ENCODE measurements at places on chromosomes 1 and 21. TPM values are rescaled to one million over a fixed set of nuclear protein-coding genes. Genes with fewer than 3 reads are reported as not detected.
A peak's percentile ranks its signal among the peaks of the same experiment; 100 is the strongest.

Gene NVL
- 26.8 TPM for total RNA-seq

Gene GPR25
- total RNA-seq = 0.05 TPM

Gene ANGEL2
- total RNA-seq = 27.5 TPM

Gene ALX3
- total RNA-seq = 0.14 TPM

Gene RLF
- 22.4 TPM for total RNA-seq

Gene S100A7A
- not detected for total RNA-seq

Gene DTL
- 23.4 TPM for total RNA-seq

Gene DUSP12
- 22.6 TPM for total RNA-seq

DNA sequence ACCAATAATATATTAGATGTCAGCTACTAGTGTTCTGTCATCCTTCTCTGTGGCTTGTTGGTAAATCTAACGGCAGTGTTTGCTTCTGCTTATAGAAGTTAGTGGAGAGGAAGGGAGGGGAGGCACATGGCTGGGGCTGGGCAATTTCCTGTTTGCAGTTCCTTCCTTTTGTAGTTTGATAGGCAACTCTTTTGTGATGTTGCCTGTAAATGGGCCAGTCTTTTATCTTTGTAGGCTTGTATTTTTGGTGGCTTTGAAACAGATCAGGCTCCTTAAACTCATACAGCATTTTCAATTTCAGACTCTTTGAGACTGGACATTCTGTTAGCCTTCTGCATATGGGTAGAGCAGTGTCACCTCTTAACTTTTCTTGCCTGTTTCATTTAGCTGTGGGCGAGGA is 48.1 kb downstream of the CDC14A start:
- H3K36me3 ChIP-seq = no peaks in the 10 kb centered on the region
- H3K27ac ChIP-seq = peak overlapping the region; percentile 85
- no peak overlapping the region for H3K4me3 ChIP-seq
- peaks cover 4% of the 10 kb centered on the region for H3K4me1 ChIP-seq

DNA sequence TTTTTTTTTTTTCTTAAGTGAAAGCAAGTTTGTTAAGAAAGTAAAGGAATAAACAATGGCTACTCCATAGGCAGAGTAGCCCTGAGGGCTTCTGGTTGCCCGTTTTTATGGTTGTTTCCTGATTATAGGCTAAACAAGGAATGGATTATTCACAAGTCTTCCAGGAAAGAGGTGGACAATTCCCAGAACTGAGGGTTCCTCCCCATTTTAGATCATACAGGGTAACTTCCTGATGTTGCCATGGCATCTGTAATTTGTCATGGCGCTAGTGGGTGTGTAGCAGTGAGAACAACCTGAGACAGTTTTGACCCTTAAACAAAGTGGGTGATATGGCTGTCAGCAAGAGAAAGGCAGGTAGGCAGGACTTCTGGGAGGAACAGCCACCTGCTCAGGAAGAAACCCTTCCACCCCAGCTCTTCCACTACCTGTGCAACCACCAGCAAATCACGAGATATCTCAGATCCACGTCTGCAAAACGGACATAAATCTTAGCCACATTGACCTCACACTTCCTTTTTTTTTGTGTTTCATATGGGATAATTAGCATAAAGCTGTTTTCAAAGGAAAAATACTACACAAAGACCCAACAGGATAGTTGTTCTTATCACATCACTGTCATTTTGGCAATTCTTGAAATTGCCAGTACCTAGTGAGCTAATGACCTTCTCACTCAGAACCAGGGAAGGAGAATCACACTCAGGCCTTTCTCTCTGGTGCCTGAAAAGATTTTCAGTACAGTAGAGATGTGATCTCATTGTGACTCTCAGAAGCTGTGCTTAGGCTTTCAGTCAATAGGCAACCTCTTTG is 34.8 kb upstream of the DUSP10 start:
- H3K4me3 ChIP-seq = no peak overlapping the region

GRCh38 chr1:231424950-231425805 is 3.1 kb upstream of the EGLN1 start:
- peaks cover 7% of the 10 kb centered on the region for H3K4me1 ChIP-seq
- H3K27me3 ChIP-seq = peaks cover 35% of the 10 kb centered on the region
- H3K36me3 ChIP-seq = no peaks in the 10 kb centered on the region
- no peak overlapping the region for H3K27ac ChIP-seq
- no peak for DNase-seq

- H3K27ac ChIP-seq = no peak overlapping the region
- H3K36me3 ChIP-seq = no peaks in the 10 kb centered on the region
- no peaks in the 10 kb centered on the region for H3K4me1 ChIP-seq
Observed at GRCh38 chr21:20703112-20703767, 295.0 kb upstream of the NCAM2 start.

- no peak for DNase-seq
- peaks cover 37% of the 10 kb centered on the region for H3K4me1 ChIP-seq
- H3K4me3 ChIP-seq = no peak overlapping the region
- H3K36me3 ChIP-seq = peaks cover 14% of the 10 kb centered on the region
Observed at GRCh38 chr1:6030132-6030531, 15.6 kb upstream of the KCNAB2 start.

GRCh38 chr1:171772312-171772711 is 9.1 kb upstream of the METTL13 start:
- H3K27me3 ChIP-seq = no peaks in the 10 kb centered on the region
- H3K36me3 ChIP-seq = no peaks in the 10 kb centered on the region
- H3K27ac ChIP-seq = no peak overlapping the region

DNA sequence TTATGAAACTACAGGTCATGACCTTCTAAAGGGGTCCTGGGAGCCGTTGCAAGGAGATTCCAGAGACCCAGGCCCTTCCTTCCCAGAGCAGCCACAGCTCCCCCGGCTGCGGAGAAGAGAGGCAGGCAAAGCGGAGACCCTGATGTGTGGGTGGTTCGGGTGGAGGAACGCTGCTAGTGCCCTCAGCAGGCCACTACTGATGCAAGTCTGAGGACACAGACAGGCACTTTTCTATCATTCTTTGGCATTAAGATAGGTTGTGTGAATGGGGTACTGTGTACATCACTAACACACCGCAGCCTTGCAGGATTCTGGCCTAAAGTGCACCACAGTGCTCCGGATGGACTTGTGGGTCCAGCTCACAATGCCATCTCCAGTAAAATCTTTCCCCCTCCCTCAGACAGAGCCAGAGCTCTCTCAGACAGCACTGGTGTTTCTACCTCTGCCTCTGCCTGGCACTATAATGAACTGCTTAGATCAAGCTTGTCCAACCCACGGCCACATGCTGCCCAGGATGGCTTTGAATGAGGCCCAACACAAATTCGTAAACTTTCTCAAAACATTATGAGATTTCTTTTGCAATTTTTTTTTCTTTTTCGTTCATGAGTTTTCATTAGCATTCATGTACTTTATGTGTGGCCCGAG is 121.4 kb downstream of the TGFBR3 start:
- no peak overlapping the region for H3K4me3 ChIP-seq
- no peaks in the 10 kb centered on the region for H3K4me1 ChIP-seq
- H3K36me3 ChIP-seq = no peaks in the 10 kb centered on the region
- no peaks in the 10 kb centered on the region for H3K27me3 ChIP-seq
- no peak overlapping the region for H3K27ac ChIP-seq

- H3K36me3 ChIP-seq = no peaks in the 10 kb centered on the region
- no peaks in the 10 kb centered on the region for H3K27me3 ChIP-seq
- peak overlapping the region; percentile 36 for H3K27ac ChIP-seq
- DNase-seq = no peak
- H3K4me3 ChIP-seq = no peak overlapping the region
Observed at GRCh38 chr1:92876351-92876750, 44.5 kb downstream of the RPL5 start.

DNA sequence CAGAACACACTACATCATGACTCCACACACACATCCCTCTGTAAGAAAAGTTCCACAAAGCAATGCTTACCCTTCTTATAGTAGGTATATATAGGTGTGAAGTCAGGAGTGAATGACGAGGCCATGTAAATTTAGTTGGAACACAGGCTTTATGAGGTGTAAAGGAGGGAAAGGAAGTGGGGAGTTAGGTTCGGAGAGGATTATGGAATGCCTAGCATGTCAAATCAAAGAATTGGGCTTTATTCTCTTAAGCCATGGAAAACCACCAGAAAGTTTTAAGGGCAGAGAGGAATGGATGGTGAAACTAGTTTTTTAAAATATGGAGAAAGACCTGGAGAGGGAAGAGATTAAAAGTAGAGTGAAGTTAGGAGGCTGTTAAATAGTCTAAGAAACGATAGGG is 26.3 kb downstream of the TFAP2E start:
- no peaks in the 10 kb centered on the region for H3K27me3 ChIP-seq
- no peak overlapping the region for H3K27ac ChIP-seq
- no peak overlapping the region for H3K4me3 ChIP-seq
- H3K36me3 ChIP-seq = peaks cover 28% of the 10 kb centered on the region
- no peak for DNase-seq
- no peaks in the 10 kb centered on the region for H3K4me1 ChIP-seq

DNA sequence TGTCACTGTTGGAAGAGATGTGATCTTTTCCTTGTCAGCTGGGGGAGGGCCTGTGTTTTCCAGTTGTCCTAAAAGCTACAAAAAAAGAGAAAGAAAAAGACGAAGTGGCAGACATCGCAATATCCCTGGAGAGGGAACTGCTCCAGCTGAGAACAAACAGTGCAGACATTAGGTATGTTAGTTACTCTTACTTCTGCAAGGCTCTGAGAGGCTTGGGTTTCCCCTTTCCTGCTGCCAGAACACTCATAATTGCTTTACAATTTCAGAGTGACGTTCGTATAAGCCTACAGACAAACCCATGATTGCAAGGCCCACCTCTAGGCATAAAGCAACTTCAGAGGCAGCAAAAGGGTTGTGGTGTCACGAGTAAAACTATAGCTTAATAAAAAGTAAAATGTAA is 31.1 kb downstream of the CD160 start:
- DNase-seq = no peak
- H3K4me1 ChIP-seq = no peaks in the 10 kb centered on the region
- H3K27ac ChIP-seq = no peak overlapping the region
- H3K27me3 ChIP-seq = no peaks in the 10 kb centered on the region
- no peak overlapping the region for H3K4me3 ChIP-seq
- H3K36me3 ChIP-seq = peaks cover 48% of the 10 kb centered on the region

DNA sequence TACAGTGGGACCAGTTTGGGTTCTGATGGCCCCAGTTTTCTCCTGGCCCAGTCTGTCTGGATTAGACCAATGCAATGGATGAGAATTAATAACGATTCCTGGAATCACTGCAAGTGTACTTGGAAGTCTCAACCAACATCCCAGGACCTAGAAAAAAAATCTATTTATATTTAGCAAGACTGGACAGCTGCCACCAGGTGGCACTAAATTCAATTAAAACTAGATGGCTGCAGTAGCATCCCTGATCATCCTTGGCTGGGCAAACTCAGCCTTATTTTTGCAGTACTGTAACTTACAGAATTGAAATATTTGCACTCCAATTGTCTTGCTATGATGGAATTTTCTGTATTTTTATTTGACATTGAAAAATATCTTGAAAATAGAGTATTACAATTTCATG is 165.7 kb downstream of the NCAM2 start:
- no peaks in the 10 kb centered on the region for H3K27me3 ChIP-seq
- no peaks in the 10 kb centered on the region for H3K36me3 ChIP-seq
- no peak for DNase-seq
- no peaks in the 10 kb centered on the region for H3K4me1 ChIP-seq
- H3K4me3 ChIP-seq = no peak overlapping the region

DNA sequence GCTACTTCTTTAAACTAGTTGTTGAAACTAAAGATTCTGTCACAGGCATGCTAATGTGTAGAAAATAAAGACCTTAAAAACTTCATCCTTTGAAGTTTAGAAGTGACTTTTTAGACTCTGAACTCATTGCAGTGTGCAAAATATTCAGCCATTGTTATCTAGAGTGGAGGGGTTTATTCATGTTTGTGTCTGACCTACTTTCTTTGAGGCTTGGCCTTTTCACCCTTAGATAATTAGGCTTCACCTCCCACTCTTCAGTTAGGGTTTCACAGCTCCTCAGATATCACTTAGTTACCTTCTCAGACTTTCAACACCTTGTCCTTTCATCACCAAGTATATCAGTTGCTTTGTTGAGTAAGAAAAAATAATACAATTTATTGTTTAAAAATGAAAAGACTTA is 75.9 kb downstream of the IVNS1ABP start:
- DNase-seq = no peak
- H3K4me3 ChIP-seq = no peak overlapping the region
- H3K27me3 ChIP-seq = no peaks in the 10 kb centered on the region
- H3K36me3 ChIP-seq = no peaks in the 10 kb centered on the region
- peaks cover 2% of the 10 kb centered on the region for H3K4me1 ChIP-seq
- no peak overlapping the region for H3K27ac ChIP-seq

DNA sequence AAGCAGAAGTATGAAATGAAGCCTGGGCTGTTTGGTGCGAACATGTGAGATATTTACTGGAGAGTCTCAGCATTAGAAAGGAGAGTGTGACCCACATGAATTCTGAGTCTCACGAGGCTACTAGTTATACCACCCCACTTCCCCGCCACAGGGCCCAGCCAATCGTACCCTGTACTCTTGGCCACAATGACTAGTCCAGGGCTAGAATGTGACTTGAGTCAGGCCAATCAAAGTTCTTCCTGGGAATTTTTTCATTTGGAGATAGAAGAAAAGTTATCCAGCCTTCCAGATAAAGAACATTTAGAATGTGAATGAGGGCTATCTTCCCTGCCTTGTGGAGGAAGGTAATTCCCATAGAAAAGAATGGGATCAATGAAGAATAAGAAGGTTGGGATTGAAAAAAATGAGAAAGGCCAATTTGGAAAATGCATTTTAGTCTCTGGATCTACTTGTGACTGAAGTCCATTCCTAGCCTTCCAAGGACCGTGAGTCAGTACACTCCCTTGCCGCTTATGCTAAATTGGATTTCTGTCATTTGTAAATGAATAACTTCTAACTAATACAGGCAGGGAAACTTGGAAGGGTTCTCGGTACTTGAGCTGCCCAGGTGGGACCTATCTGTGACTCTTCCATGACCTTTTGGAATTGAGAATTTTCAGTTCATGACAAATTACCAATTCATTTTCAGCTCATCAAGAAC is 12.3 kb upstream of the RIMKLA start:
- no peaks in the 10 kb centered on the region for H3K27me3 ChIP-seq
- H3K36me3 ChIP-seq = no peaks in the 10 kb centered on the region
- no peak overlapping the region for H3K4me3 ChIP-seq
- H3K27ac ChIP-seq = no peak overlapping the region
- H3K4me1 ChIP-seq = no peaks in the 10 kb centered on the region

GRCh38 chr1:110348050-110348449 is 8.9 kb downstream of the RBM15 start:
- H3K4me3 ChIP-seq = no peak overlapping the region
- H3K4me1 ChIP-seq = peaks cover 22% of the 10 kb centered on the region
- H3K36me3 ChIP-seq = peaks cover 14% of the 10 kb centered on the region

- no peak overlapping the region for H3K27ac ChIP-seq
- H3K4me3 ChIP-seq = no peak overlapping the region
- H3K4me1 ChIP-seq = no peaks in the 10 kb centered on the region
- no peaks in the 10 kb centered on the region for H3K27me3 ChIP-seq
- no peaks in the 10 kb centered on the region for H3K36me3 ChIP-seq
Observed at GRCh38 chr1:231796141-231796540, 169.6 kb downstream of the DISC1 start.
